ENCODE measurements at places on chromosomes 7 and 10.

GRCh38 chr7:65216469-65216868, 157.2 kb upstream of the ZNF92 start:
- no peak overlapping the region for H3K4me3 ChIP-seq
- DNase-seq, result peak; percentile 69
- H3K27me3 ChIP-seq, result no peaks in the 10 kb centered on the region
- no peak overlapping the region for H3K27ac ChIP-seq
- H3K4me1 ChIP-seq, result peaks cover 3% of the 10 kb centered on the region

DNA sequence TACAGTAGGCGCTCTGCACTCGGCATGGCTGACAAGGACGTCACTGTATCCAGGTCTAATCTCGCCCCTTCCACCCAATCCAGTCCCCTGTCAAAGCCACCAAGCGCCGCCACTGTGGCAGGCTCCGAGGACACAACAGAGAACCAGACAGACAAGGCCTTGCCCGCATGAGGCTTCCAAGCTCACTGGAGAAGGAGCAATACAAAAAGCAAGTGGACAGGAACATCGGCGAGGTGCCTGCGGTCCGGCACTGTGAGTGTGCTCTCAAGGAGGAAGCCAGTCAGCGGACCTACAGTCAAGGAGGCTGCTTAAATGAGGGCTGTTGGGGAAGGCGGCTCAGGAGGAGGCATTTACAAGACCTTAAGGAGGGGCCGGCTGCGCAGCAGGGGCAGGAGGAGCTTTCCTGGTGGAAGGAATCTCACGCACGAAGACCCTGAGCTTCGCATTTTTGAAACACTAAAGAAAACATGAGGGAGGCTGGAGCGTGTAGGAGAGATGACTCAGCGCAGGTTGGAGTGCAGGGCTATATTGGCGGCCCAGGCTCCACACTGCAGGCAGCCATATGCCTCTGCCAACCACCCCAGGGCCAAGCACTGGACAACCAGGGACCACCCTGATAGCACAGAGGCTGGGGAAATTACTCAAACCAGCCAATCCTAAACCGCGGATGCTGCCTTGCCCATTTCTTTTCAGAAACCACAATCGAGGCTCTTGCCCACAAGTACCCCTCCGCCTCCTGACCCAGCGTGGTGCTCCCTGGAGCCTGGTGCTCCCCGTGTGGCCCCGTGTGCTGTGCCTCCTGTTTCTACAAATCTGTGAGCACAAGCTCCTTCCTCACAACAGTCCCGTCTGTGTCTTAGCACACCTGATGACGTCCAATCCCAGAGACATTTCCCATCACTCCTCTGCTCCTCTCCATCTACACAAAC, 28.9 kb downstream of the GNA12 start:
- no peak overlapping the region for H3K4me3 ChIP-seq
- no peaks in the 10 kb centered on the region for H3K27me3 ChIP-seq
- peaks cover 13% of the 10 kb centered on the region for H3K4me1 ChIP-seq
- no peak for DNase-seq

GRCh38 chr7:130309986-130310385, 17.0 kb downstream of the CPA4 start:
- H3K27me3 ChIP-seq, result no peaks in the 10 kb centered on the region
- no peak overlapping the region for H3K4me3 ChIP-seq
- H3K4me1 ChIP-seq, result peaks cover 1% of the 10 kb centered on the region
- no peak for DNase-seq

DNA sequence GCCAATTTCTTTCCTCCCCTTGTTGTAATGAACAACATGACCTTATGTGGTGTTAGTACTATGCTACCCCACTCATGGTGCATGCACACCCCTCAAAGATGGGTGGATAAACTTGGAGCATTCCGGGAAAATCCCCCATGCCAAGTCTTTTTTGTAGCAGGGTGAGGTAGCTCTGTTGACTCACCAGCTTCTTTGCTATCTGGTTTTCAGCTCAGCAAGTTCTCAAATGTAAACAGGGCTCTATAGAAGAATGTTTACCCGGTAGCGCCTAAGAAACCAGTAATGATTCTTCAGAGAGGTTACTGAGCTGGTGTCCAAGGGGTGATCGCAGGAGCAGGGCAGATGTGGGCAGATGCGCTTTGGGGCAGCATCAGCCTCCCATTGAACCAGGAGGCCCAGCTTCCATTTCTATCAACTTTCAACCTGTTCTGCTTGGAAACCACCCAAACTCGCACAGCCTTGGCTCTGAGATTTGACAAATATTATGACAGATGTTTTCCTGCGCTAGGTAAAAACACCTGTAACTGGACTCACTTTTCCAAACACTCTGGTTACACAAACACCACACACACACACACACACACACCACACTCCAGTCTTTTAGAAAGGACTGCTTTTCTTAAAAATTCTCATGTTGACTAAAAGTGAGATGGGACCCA, 87.8 kb downstream of the ZRANB1 start:
- H3K36me3 ChIP-seq, result no peaks in the 10 kb centered on the region
- H3K27me3 ChIP-seq, result peaks cover 8% of the 10 kb centered on the region
- H3K27ac ChIP-seq, result no peak overlapping the region
- no peaks in the 10 kb centered on the region for H3K4me1 ChIP-seq
- DNase-seq, result no peak
- no peak overlapping the region for H3K4me3 ChIP-seq

- no peak overlapping the region for H3K27ac ChIP-seq
- H3K36me3 ChIP-seq, result no peaks in the 10 kb centered on the region
- H3K4me1 ChIP-seq, result no peaks in the 10 kb centered on the region
- H3K27me3 ChIP-seq, result no peaks in the 10 kb centered on the region
- no peak overlapping the region for H3K4me3 ChIP-seq
Observed at GRCh38 chr10:125448596-125448995, 234.4 kb downstream of the TEX36 start.

GRCh38 chr10:132670546-132671227, 115.3 kb downstream of the NKX6-2 start:
- no peak for DNase-seq
- H3K36me3 ChIP-seq, result no peaks in the 10 kb centered on the region

GRCh38 chr10:119942973-119943372, 50.4 kb downstream of the SEC23IP start:
- peaks cover 22% of the 10 kb centered on the region for H3K36me3 ChIP-seq
- H3K4me3 ChIP-seq, result no peak overlapping the region
- H3K27ac ChIP-seq, result no peak overlapping the region
- no peaks in the 10 kb centered on the region for H3K27me3 ChIP-seq

- H3K27me3 ChIP-seq, result no peaks in the 10 kb centered on the region
- no peak overlapping the region for H3K4me3 ChIP-seq
- no peaks in the 10 kb centered on the region for H3K36me3 ChIP-seq
- no peak overlapping the region for H3K27ac ChIP-seq
- no peaks in the 10 kb centered on the region for H3K4me1 ChIP-seq
- DNase-seq, result no peak
Observed at GRCh38 chr10:75877877-75878276, 446.5 kb downstream of the LRMDA start.

DNA sequence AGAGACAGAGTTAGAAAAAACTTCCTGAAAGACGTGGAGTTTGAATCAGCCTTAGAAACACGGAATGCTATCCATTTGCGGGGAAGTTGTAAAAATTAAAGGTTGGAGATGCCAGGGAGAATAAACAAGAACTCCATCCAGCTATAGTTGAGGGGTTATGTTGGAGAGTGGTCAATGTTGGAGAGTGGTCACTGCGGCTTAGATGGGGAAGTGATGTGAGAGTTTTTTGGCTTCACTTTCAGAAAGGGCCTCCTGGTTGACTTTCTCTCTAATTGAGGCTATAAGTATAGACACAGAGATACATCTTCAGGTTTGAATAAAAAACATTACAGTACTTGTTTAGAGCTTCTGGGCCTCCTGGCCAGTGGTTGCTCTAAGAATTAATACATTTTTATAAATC, 675 bp downstream of the CC2D2B start:
- H3K36me3 ChIP-seq, result peaks cover 5% of the 10 kb centered on the region
- DNase-seq, result no peak
- peak overlapping the region; percentile 86 for H3K4me3 ChIP-seq
- no peak overlapping the region for H3K27ac ChIP-seq

DNA sequence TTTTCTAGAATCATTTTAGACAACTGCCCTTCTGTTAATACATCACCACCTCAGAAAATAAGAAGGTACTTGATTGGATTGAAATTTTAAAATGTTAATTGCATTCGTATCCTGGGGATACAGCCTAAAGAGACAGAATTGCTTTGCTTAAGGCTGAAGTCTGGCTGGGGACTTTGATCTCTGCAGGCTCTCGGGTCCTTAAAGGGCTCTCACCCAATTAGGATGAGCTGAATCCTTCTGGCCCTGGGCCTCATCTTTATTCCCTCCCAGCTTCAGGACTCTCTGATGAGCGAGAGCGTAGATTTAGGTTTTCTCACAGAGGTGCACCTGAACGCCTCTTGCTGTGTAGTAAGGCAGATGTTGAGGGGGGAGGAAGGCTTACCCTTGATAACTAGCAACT, 475.3 kb upstream of the C7orf33 start:
- no peak for DNase-seq
- H3K4me1 ChIP-seq, result peaks cover 4% of the 10 kb centered on the region
- H3K36me3 ChIP-seq, result no peaks in the 10 kb centered on the region
- H3K27ac ChIP-seq, result no peak overlapping the region

- no peak overlapping the region for H3K27ac ChIP-seq
- H3K27me3 ChIP-seq, result no peaks in the 10 kb centered on the region
- peaks cover 1% of the 10 kb centered on the region for H3K36me3 ChIP-seq
- H3K4me3 ChIP-seq, result no peak overlapping the region
Observed at GRCh38 chr10:74156919-74157289, 5.9 kb downstream of the ADK start.

DNA sequence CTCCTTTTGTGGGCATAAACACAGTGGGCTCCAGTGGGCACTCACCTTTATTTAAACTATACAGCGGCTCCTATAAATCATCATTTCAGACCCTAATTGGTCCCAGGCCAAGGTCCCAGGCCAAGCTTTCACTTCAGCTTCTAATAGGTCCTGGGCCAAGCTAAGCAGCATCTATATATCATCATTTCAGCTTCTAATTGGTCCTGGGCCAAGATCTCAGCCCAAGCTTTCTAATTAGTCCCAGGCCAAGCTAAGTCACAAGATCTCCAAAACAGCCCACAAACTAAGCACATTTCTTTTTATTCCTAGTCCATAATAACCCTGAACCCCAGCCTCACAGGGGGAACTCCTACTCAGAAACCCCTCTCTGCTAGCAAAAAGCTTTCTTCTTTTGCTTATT, 47.1 kb downstream of the ZNF680 start:
- DNase-seq, result no peak
- no peak overlapping the region for H3K27ac ChIP-seq
- H3K4me1 ChIP-seq, result no peaks in the 10 kb centered on the region
- H3K4me3 ChIP-seq, result no peak overlapping the region
- no peaks in the 10 kb centered on the region for H3K27me3 ChIP-seq
- H3K36me3 ChIP-seq, result peaks cover 65% of the 10 kb centered on the region

GRCh38 chr7:74453322-74454011, at the start of gene GTF2IRD1:
Gene GTF2IRD1, plus strand, starts transcription at chr7:74453906. Its CDS starts 54,175 bp downstream, at chr7:74508081.
- H3K27me3 ChIP-seq, result peaks cover 35% of the 10 kb centered on the region
- H3K4me1 ChIP-seq, result peaks cover 13% of the 10 kb centered on the region
- H3K36me3 ChIP-seq, result peaks cover 5% of the 10 kb centered on the region
- DNase-seq, result no peak

GRCh38 chr7:41046221-41046761, 656.6 kb downstream of the INHBA start:
- DNase-seq, result no peak
- H3K4me1 ChIP-seq, result no peaks in the 10 kb centered on the region
- no peaks in the 10 kb centered on the region for H3K36me3 ChIP-seq
- no peak overlapping the region for H3K4me3 ChIP-seq
- H3K27me3 ChIP-seq, result no peaks in the 10 kb centered on the region

GRCh38 chr10:60828489-60828852, 50.2 kb downstream of the CDK1 start:
- peaks cover 11% of the 10 kb centered on the region for H3K27me3 ChIP-seq
- no peaks in the 10 kb centered on the region for H3K36me3 ChIP-seq
- no peak overlapping the region for H3K4me3 ChIP-seq
- H3K27ac ChIP-seq, result no peak overlapping the region
- no peak for DNase-seq
- peaks cover 10% of the 10 kb centered on the region for H3K4me1 ChIP-seq

DNA sequence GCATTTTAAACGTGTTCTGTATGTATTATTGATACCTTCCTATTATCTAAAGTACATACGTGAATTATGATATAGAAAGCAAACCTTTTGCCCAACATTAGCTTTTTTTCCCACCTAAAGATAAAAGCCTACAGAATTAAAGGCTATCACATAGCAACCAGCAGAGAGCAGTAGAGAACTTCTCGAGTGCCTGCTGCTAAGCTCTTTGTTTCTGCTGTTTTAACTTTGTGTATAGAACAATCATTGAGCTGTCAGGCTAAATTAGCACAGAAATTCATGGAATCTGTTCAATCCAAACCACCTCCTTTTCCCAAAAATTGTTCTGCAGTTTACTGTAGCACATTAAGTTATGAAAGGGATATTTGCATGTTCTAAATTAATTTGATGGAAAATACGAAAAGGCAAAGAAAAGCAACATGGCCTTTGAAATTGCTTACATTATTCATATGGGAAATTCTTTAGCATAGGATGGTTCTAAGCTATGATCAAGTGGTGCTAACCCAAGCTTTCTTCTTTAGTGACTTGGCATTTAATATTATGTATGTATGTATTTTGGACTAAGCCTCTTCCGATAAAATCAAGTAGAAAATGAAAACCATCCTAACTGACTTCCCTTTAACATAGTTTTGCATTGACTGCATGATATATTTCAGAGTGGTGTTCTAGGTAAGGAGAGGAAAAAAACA, 1288.5 kb downstream of the GATA3 start:
- H3K36me3 ChIP-seq, result no peaks in the 10 kb centered on the region
- H3K27me3 ChIP-seq, result peaks cover 2% of the 10 kb centered on the region
- no peak for DNase-seq
- no peak overlapping the region for H3K4me3 ChIP-seq
- no peak overlapping the region for H3K27ac ChIP-seq

DNA sequence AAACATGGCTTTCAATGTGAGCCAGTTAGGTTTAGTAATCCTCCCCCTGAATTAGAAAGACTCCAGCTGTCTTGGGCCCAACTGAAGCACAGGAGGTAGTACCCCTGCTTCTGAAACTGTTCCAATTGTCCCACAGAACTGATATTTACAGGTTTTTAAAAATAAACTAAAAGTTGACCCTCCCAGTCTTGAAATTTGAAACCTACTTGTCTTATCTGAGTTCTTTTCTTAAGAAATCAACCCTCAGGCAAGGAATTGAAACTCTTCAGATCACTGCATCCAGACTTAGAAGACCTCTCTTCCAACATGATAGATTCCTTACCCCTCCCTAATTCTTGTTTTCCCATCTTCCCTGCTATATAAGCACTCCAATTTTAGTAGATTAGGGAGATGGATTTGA, 13.3 kb upstream of the ARHGAP21 start:
- no peak overlapping the region for H3K27ac ChIP-seq
- H3K4me1 ChIP-seq, result no peaks in the 10 kb centered on the region
- no peaks in the 10 kb centered on the region for H3K27me3 ChIP-seq
- no peak for DNase-seq
- no peaks in the 10 kb centered on the region for H3K36me3 ChIP-seq

- H3K27ac ChIP-seq, result no peak overlapping the region
- no peaks in the 10 kb centered on the region for H3K36me3 ChIP-seq
- DNase-seq, result no peak
- H3K4me1 ChIP-seq, result no peaks in the 10 kb centered on the region
- H3K4me3 ChIP-seq, result no peak overlapping the region
Observed at GRCh38 chr7:55065079-55065478, 46.3 kb downstream of the EGFR start.

- H3K27me3 ChIP-seq, result peaks cover 3% of the 10 kb centered on the region
- no peaks in the 10 kb centered on the region for H3K36me3 ChIP-seq
- DNase-seq, result no peak
- H3K4me3 ChIP-seq, result no peak overlapping the region
- no peak overlapping the region for H3K27ac ChIP-seq
Observed at GRCh38 chr7:67406976-67407375, 410.3 kb downstream of the TYW1 start.

GRCh38 chr7:38462819-38463218, 168.4 kb downstream of the AMPH start:
- peak overlapping the region; percentile 90 for H3K27ac ChIP-seq
- no peak overlapping the region for H3K4me3 ChIP-seq
- H3K27me3 ChIP-seq, result peaks cover 3% of the 10 kb centered on the region
